CD4-positive, alpha-beta memory T cell (primary cell): ENCODE measurements at places on chromosomes 3 and 15.

DNA sequence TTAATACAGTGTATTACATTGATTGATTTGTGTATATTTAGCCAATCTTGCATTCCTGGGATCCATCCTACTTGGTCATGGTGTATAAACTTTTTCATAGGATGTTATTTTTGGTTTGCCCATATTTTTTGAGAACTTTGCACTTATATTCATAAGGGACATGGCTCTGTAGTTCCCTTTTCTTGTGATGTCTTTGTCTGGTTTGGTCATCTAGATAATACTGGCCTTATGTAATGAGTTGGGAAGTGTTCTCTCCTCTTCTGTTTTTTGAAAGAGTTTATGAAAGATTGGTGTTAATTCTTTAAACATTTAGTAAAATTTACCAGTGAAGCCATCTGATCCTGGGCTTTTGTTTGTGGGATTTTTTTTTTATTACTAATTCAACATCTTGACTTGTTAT lies 9.6 kb downstream of the CHST13 start:
- no peaks in the 10 kb centered on the region for H3K4me1 ChIP-seq
- no peaks in the 10 kb centered on the region for H3K36me3 ChIP-seq
- no peak overlapping the region for H3K4me3 ChIP-seq
- no peak for DNase-seq

DNA sequence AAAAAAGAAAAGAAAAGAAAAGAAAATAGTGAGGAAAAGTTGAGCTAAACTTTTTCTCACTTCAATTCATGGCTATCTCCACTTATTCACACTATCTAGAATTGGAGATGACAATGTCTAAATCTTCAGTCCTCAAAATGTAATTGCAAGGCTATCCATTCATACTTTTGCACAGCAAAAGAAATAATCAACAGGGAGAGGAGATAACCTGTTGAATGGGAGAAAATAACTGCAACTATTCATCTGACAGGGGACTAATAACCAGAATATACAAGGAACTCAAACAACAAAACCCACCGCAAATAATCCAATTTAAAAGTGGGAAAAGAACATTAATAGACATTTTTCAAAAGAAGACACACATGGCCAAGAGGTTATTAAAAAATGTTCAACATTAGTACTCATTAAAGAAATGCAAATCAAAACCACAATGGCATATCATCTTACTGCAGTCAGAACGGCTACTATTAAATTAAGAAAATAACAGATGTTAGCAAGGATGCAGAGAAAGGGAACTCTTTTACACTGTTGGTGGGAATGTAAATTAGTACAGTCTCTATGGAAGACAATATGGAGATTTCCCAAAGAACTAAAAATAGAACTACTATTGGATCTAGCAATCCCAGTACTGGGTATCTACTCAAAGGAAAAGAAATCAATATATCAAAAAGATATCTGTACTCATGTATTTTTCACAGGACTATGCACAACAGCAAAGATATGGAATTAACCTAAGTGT lies 73.5 kb upstream of the PPIB start:
- H3K4me1 ChIP-seq, result peaks cover 5% of the 10 kb centered on the region
- no peak overlapping the region for H3K27ac ChIP-seq
- no peak for DNase-seq
- no peaks in the 10 kb centered on the region for H3K27me3 ChIP-seq
- H3K4me3 ChIP-seq, result no peak overlapping the region
- no peaks in the 10 kb centered on the region for H3K36me3 ChIP-seq

DNA sequence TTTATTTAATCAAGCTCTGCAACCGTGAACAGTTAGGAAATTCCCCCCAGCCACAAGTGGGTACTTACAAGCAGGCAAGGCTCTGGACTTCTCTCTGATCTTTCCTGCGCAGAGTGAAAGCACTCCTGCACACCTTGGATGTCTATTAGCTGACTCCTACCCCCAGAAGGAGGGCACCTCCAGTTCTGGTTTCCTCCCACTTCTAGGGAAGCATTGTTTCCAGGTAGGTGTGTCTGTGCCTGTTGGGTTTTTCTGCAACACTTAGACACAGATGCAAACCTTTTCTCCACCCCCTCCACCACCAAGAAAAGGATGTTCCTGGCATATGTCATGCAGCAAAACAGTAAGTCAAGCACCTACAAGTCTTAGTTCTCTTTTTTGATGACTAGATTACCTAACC lies at the start of gene ZBED2:
TSS of gene ZBED2 (minus strand) at position 115 of the 400 bp plus-strand sequence. CDS start 1,145 bp downstream, outside the sequence.
- peaks cover 21% of the 10 kb centered on the region for H3K36me3 ChIP-seq
- H3K4me3 ChIP-seq, result no peak within 1 kb of the TSS
- H3K27me3 ChIP-seq, result no peaks in the 10 kb centered on the region
- DNase-seq, result no peak
- H3K27ac ChIP-seq, result no peak within 1 kb of the TSS

DNA sequence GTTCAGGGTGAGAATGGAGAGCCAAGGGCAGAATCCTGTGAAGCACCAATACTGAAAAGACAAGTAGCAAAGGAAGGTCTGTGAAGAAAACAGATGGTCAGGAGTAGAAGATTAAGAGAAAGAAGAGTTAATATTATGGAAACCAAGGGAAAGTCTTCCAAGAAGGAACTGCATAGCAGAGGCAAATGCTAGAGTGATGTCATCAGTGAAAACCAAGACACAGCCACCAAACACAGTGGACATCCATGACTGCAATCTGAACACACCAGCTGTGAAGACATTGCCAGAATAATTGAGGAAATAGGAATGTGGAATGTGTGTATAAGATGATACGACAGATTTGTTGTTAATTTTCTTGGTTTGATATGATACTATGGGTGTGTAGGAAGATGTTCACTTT lies 26.8 kb upstream of the ZBTB38 start:
- no peak overlapping the region for H3K4me3 ChIP-seq
- H3K36me3 ChIP-seq, result no peaks in the 10 kb centered on the region
- no peak for DNase-seq

- H3K27ac ChIP-seq, result no peak overlapping the region
- no peak overlapping the region for H3K4me3 ChIP-seq
- H3K4me1 ChIP-seq, result no peaks in the 10 kb centered on the region
These were observed 69.4 kb upstream of the FILIP1L start for GRCh38 chr3:100183608-100184125.

- H3K27ac ChIP-seq, result no peak overlapping the region
- H3K36me3 ChIP-seq, result no peaks in the 10 kb centered on the region
- no peak for DNase-seq
- H3K27me3 ChIP-seq, result no peaks in the 10 kb centered on the region
These were observed 52.4 kb downstream of the SPSB4 start for GRCh38 chr3:141103503-141103902.

DNA sequence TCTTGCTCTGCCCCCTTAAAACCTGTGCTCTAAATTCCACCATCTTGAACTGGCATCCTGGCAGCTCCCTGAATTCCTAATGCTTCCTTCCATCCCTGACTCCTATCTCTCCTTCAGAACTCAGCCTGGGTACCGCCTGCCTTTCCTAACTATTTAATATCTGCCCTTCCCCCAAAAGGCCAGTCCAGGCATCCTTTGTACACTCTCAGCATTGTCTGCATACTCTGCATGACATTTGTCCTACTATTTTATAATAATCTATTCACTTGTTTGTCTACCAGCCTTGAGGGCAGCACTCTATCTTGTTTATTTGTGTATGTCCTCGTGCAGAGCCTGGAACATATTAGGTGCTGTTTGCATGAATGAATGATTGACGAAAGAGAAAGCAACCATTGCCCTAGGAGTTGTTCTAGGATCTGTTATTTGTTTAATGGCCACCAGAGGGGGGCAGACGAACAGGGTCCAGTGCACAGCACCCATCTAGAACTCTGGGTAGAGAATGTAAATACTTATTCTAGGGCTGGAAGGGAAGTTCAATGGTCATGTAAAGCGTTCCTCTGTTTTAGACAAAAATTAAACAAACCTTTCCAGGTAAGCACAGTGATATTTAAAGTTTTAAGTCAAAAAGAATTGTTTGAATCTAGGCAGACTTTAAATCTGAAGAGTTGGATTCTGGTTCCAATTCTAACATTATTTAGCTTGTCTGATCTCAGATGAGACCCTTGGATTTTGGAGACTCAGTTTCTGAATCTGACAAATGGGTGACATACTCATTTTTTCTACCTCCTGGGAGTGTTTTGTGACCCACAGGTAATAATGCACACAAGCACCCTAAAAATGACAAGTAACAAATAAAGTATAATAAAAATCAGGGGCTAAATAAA lies 125.8 kb upstream of the GALNT15 start:
- no peaks in the 10 kb centered on the region for H3K27me3 ChIP-seq
- no peaks in the 10 kb centered on the region for H3K4me1 ChIP-seq
- no peak overlapping the region for H3K4me3 ChIP-seq
- peak; percentile 47 for DNase-seq
- H3K27ac ChIP-seq, result no peak overlapping the region

DNA sequence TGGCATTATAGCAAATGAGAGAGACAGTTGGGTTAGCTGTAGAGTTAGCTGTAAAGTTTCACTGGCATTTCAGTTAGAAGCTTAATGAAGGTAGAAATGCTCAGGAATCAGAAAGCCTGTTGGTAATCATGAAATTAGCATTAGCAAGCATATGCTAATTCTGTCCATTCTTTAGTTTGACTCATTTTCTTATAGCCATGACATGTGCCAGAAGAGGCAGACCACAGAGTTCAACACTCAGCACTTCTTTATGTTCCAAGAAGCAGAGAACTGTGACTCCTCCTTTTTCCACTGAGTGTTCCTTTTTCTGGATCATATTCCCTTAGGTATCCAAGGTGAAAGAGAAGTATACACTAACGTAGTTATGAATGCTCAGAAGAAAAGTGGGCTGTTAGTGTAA lies 276.2 kb upstream of the SGO1 start:
- H3K4me1 ChIP-seq, result no peaks in the 10 kb centered on the region
- H3K27ac ChIP-seq, result no peak overlapping the region
- no peak overlapping the region for H3K4me3 ChIP-seq
- DNase-seq, result no peak

DNA sequence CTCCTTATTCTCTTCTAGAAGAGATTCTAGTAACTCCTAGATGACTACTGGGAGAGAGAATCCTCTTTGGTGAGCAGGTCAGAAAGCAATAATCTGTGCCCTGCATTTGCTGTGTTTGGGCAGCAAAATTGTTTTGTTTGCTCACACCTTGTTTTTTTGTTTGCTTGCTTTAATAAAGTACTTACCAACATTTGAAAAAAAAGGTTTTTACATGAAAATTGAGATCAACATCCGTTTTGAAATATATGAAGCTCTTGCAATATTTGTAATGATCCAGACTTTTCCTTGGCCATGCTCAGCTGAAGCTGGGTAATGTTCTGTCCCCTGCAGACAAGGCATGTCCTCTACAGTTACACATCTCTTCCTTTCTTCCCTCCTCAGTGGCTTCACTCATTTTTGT lies 62.2 kb downstream of the DIPK2A start:
- no peak overlapping the region for H3K27ac ChIP-seq
- H3K27me3 ChIP-seq, result no peaks in the 10 kb centered on the region
- H3K4me3 ChIP-seq, result no peak overlapping the region
- no peak for DNase-seq

- H3K4me3 ChIP-seq, result no peak overlapping the region
- no peak overlapping the region for H3K27ac ChIP-seq
- H3K36me3 ChIP-seq, result no peaks in the 10 kb centered on the region
- DNase-seq, result no peak
- H3K4me1 ChIP-seq, result no peaks in the 10 kb centered on the region
These were observed 697.7 kb downstream of the TUSC7 start for GRCh38 chr3:117407317-117407716.

GRCh38 chr15:84143753-84144314 lies 91.7 kb upstream of the GOLGA6L4 start:
- no peaks in the 10 kb centered on the region for H3K36me3 ChIP-seq
- no peak for DNase-seq
- no peak overlapping the region for H3K27ac ChIP-seq
- no peaks in the 10 kb centered on the region for H3K27me3 ChIP-seq
- H3K4me3 ChIP-seq, result no peak overlapping the region

DNA sequence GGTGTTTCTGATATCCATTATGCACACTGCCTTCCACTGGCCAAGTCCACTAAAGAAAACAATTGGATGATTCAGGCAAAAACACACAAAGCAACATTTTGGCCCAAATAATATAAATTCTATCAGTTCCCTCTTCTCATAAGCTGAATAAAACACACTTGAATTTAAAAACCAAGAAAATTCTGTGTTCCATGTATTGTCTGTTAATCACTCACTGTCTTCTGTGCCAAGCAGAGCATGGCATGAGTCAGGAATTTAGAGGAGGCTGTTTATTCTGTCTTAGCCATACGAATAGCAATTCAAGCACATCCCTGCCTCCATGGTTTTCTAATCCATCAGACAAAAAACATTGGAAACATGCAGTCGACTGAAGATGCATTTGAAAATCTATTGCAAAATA lies 215.6 kb upstream of the UMPS start:
- no peaks in the 10 kb centered on the region for H3K4me1 ChIP-seq
- H3K36me3 ChIP-seq, result no peaks in the 10 kb centered on the region
- no peak for DNase-seq
- no peak overlapping the region for H3K4me3 ChIP-seq

DNA sequence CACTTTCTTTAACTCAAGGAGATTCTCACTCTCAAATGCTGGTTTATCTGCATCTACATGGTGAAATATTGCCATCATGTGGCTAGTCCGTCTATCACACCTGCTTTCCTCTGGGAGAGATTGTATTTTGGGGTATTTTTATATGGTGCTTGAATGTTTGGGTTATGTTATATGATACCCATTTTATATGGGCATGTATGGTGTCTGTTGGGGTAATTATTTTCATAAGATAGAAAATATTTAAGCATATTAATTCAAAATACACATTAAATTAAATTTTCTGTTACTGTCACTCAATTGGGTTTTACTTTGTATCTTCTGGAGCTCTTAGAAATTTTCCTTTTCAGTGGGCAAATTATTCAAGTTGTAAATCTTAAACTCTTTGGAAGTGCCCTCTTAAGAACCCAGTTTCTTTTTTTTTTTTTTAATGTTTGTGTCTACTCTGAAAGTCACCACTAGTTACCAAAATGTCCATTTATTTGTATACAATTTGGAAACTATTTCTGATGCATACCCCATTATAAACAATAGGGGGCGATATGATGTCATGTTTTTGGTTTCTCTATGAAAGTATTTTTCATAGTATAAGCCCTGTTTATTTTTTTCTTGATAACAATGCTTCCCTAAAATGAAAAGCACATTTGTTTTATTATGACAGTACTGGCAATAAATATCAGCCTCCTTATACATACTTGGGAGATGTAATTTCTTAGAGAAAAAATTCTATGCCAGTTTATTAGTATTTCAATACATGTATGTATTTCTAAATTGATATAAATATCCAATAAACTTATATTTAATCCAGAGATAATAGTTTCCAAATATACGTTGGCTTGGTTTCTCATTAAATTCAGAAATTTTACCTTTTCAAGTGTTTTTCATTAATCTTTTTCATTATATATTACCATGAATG lies 36.1 kb upstream of the PLSCR5 start:
- no peaks in the 10 kb centered on the region for H3K36me3 ChIP-seq
- no peaks in the 10 kb centered on the region for H3K4me1 ChIP-seq
- no peaks in the 10 kb centered on the region for H3K27me3 ChIP-seq
- DNase-seq, result peak; percentile 3
- no peak overlapping the region for H3K27ac ChIP-seq
- H3K4me3 ChIP-seq, result no peak overlapping the region

GRCh38 chr15:95624100-95624499 lies 706.4 kb upstream of the NR2F2 start:
- no peaks in the 10 kb centered on the region for H3K36me3 ChIP-seq
- H3K4me1 ChIP-seq, result peaks cover 3% of the 10 kb centered on the region
- no peaks in the 10 kb centered on the region for H3K27me3 ChIP-seq
- H3K27ac ChIP-seq, result no peak overlapping the region
- DNase-seq, result no peak
